CD14-positive monocyte (primary cell): ENCODE measurements at places on chromosomes 2 and 18.

DNA sequence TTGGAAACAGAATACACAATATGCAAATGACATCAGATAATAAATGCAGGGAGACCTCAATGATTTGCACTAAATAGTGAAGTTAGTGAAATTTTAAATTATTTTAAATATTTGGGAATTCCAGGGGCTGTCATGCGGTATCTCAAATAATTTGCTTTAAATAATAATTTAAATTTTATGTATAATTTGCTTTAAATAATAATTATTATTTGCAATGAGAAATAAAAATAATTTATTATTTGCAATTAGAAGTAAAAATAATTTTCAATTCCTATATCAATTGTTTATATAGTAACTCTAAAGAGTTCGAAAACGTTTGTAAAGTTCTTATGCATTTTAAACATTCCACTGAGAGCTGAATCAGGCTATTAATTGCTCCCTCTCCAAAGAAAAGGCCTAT is 226.4 kb downstream of the ZBTB7C start:
- no peak for DNase-seq

DNA sequence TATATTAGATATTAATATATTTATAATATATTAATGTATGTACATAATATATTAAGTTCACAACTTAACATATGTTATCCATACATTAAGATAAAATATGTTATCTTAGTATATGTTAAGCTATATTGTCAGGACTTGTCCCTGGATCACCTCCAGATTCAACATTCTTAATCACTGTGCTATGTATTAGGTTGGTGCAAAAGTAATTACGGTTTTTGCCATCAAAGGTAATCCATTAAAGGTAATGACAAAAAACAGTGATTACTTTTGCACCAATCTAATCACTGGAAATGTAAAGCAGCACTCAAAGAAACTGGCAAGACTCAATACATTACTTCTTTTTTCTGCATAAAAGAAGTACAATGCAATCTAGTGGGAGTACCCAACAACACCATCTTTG is 1099.0 kb upstream of the SLC39A10 start:
- no peak for DNase-seq

- no peak for DNase-seq
Measured at GRCh38 chr2:111995148-111995547, 59.9 kb upstream of the TMEM87B start.

DNA sequence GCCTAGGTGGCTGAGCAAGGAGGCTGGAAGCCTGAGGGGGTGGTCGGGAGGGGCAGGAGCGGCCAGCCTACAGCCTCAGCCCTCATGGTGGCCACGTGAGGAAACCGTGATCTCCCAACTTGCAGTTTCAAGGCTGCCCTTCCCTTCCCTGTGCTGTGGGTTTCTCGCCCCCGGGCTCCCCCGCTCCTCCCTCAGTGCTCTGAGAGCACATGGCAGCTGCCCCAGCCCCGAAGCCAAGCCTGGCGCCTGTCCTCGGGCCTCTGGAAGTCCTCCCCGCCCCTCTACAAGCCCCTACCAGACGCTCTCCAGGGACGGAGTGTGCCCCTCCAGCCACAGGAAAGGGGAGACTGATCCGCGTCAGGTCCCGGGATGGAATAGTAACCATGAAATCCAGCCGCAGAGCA is 586 bp upstream of the ANKRD23 start:
- no peak for DNase-seq

GRCh38 chr2:19356545-19357401 is 1.6 kb downstream of the OSR1 start:
- no peak for DNase-seq
